NCI-H2081 treated with DMSO at 0.1 percent for 48 hours (cell line): ENCODE measurements at places on chromosomes 5 and 9.

DNA sequence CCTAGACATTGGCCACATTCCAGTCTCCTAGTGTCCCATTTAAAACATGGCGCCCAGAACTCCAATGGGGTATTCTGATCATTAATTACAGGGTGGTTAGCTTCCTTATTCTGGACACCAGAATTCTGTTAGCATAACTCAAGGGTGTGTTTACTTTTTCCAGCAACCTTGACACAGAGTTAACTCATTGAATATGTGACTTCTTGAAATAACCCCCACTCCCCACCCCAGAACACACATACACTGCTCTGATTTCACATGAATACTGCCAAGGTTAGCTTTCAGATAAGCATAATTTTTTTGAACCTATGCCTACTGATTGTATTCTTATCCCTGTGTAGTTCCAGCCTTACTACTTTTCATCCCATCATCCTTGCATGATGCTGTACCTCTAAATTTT is 151.1 kb downstream of the SMARCA2 start:
- DNase-seq: no peak

GRCh38 chr9:134065612-134066419 is 2.0 kb downstream of the BRD3 start:
- no peak for DNase-seq

DNA sequence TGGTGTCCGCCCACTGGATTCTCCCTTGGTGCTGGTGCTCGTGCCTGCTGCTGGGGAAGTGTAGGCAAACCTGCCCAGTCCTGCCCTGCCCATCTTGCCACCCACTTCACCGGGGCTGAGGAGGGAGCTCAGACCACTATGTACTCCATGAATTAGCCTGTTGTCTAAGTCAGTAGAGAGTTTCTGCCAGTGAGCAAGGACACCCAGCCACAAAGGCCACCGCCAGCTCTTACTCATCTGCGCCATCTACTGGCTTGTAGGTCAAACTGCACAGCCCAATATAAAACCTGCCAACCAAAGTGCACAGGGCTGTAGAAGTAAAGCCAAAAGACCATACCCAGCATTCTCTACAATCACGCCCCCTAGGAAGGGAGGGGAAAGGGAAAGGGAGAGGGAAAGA is 102.3 kb downstream of the GLIS3 start:
- no peak for DNase-seq

DNA sequence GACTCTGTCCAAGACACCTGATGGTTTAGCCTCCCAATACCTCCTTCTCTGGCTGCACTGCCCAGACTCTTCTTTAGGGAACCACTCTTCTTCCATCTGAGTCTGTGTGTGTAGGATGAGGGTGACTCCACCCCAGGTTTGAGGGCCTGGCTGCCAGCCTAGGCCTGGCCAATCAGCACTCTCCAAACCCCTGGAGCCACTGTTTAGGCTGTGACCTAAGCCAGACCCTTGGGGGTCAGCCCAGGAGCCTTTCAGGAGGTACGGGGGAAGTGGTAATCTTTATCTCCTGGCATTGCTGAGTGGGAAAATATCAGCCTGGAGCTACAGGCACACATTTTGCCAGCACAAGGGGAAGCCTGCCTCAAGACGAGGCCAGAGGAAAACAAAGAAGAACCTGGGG is 6.2 kb upstream of the ERGIC1 start:
- no peak for DNase-seq

DNA sequence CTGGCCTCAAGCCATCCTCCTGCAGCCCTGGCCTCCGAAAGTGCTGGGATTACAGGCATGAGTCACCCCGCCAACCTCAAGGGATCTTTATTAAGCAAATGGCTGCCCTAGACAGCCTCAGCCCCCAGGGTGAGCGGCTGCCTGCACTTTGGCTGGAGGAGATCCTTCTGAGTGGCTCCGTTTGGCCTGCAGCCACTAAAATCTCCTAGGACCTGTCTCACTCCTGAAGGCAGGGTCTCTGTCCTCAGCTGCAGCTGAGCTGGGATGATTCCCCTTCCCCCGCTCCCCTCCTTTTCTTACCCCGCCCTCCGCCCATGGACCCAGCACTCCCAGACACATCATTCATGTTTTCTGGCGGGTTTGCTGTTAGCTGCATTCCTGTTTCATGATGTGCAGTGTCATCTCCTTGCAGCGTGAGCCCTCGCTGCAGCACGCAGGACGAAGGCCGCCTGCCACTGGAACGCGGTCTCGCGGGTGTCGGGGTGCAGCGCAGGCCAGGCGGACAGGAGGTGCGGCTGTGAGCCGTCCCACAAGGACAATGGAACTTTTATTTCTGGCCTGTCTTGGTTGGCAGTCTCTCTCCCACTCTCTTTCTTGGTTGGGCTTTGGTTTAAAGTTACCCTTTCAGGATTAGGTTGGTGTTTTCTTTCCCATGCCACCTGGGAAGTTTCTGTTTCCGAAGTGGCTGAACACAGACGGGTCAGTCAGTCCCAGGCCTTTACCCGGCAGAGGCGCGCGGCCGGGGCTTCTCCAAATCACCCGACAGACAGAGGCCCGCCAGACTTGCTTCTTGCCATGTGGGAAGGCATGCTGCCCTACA is 137.1 kb downstream of the FOXD1 start:
- DNase-seq: no peak

GRCh38 chr5:132339502-132339901 is 30.0 kb upstream of the SLC22A5 start:
- DNase-seq: no peak

DNA sequence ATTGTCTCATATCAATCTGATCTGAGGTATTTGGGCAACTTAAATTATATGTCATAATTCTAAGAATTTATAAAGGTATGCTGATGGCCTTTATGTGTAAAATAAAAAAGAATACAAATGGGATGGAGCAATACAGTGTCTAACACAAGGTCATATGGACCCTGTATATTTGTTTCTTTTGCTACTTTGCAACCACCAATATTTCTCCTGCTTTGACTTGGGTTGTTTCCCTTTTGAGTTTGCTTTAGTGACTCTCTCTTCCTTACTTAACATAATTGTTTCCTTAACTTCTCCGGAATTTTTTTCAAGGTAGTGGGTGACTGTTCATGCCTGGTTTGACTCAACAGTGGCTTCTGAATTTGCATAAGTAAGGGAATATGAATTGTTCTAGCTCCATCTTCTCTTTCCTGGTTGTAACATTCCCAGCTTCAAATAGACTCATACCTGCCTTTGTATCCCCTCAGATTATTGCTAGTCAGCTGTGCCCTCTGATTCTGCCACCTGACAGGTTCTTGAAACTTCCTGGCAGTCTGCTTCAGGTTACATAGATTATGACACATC is 30.2 kb upstream of the ANXA1 start:
- DNase-seq: no peak

DNA sequence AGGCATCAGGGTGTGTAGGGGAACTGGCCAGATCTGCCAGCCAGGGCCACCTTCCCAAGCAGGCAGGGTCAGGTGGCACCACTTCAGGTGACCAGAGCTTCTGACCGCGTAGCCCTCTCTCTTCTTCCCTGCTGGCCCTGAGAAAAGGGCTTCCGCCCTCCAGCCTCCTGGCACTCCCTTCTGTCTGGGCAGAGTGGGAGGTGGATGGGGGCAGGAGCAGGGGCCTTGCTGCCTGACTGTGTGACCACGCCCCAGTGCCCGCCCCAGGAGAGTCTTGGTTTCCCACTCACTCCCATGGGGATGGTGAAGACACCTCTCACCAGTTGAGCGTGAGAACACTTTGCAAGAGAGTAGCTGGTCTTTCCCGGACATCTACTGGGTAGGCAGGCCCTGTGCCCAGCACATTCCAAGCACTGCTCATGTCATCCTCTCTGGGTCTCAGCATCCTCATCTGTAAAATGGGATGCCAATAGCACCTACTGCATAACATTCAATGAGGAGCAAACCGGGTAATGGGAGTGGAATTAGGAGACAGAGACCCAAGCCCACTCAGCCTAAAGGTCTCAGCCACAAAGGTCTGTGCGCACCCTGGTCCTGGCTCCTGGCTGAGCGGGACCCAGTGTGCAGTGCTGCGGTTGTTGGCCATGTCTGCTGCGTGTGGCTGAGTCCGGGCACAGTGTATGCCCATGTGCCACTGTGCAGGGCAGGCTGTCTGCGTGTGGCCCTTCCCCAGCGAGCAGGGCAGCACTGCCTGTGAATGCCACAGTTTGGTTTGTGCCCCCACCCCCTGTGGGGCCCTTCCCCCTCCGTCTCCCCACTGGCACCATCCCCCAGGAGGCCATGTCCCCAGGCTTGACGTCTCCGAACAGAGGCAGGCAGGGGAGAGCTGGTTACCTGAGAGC is 179.1 kb upstream of the IER5L start:
- DNase-seq: no peak

DNA sequence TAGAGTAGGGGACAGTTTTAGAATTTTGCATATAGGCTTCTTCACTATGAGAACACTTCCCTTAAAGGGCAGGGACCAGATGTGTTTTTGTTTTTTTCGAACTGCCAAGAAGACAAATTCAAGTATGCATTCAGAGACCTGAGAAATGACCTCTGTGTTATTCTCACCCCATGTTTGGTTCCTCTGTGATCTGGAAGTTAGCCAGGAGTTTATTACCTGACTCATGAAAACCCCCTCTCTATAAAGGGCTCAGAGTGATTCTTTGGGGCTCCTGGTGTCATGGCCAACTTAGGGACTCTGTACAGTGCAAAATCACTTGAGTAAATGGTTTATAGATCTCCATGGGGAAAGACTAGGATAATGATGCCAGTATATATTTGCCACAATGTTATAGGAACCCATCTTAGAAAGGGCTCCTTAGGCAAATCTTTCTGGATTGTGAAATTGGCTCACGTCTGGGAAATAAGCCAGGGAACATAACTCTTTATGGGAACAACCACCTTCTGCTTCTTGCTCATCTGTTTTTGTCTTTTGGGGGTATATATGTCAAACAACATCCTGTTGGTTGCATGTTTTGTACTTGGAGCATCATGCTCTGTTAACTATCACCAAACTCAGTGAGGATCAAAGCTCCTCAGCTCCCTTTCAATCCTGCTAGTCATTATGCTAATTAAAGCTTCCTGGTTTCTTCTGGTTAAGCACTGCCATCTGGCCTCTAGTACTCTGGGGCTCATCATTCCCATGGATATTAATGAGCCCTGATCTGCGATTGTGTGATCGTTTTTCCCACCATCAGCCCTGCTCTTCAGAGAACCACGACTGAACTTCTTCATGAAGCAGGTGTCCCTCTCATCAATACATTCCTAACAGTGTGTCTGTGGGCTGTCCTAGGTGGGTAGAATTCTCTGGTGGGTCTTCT is 173.4 kb upstream of the CDH12 start:
- DNase-seq: no peak

DNA sequence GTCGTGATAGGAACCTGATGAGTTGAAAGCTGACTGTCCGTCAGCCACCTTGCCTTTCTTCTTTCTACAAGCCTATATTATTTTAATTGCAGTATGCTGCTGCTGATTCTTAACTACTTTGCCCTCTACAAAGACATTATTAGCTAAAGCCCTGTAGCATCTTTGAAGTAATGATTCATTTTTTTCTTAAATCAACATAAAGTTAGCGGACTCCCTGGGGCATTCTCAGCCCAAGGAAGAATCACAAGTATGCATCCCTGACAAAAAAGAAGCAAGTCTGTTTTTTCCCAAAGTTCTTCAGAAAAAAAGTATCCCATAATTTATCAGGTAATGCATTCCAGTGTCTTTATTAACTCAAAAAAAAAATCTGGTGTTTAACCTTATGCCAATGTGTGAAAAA is 69.5 kb upstream of the TAS2R1 start:
- DNase-seq: no peak

- no peak for DNase-seq
These were observed 54.6 kb downstream of the NLN start for GRCh38 chr5:65776441-65777141.

DNA sequence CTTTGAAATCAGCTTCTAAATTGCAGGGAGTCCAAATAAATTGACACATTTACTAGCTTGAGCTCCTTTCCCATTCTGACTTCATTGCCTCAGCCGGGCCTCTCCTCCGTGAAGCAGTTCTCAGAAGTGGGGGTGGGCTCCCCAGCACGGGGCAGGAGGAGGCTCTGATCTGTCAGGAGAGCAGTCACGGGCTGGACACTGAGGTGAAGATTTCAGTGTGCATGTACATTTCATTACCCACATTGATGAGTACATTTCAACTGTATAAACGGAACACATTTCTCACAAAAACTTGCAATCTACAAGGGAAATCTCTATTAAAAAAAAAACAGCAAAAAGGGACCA is 195.9 kb downstream of the SEMA6A start:
- DNase-seq: no peak

GRCh38 chr9:111975709-111976108 is 79.1 kb downstream of the UGCG start:
- no peak for DNase-seq

- DNase-seq: no peak
These were observed 14.5 kb upstream of the RARS1 start for GRCh38 chr5:168471785-168472184.

GRCh38 chr5:77920359-77921058 is 144.4 kb upstream of the TBCA start:
- DNase-seq: no peak

GRCh38 chr9:126508928-126509327 is 104.8 kb upstream of the LMX1B start:
- DNase-seq: no peak

DNA sequence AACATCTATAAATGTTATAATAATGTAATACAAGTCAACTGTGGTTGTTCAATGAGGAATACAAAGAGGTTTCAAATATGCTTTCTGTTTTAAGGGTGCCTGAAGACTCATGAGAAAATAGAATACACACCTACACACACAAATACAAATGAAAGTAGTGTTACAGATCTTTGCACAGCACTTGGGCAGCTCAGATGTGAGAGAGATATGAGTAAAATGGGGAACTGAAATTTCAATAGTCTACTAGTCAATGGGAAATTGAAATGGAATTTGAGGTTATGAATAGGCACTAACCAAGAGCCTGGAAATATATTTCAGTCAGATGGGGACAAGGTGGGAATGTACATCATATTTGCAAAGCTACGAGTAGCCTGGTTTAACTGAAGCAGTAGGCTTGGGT is 96.6 kb downstream of the ISL1 start:
- DNase-seq: no peak

DNA sequence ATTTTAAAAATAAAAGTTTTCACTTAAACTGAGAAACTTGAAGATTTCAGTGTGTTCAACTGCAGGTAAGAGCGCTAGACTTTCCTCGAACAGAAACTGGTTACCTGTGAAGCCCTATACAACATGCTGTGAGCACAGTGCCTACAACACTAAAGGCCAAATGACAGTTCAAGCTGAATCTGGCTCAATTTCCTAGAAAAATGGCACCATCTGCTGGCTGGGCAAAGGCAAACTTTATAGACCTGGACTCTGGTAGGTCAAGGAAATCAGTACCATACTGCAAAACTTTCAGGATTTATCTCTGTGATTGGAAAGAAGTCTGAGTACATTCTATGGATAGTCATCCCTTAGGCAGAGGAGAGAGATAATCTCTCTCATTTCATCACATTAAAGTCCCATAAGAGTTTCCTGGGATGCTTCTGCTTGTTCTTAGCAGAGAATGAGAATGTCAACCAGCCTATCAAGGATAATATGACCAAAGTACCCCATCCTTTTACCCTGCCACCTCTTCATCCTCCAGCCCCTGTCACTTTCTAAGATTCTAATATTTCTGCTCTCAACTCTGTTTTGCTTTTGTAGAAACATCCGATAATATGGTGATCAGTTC is 31.8 kb upstream of the FOXB2 start:
- peak; percentile 7 for DNase-seq
